ENCODE measurements at places on chromosomes 6 and 20. TPM values are rescaled to one million over a fixed set of nuclear protein-coding genes. Genes with fewer than 3 reads are reported as not detected.
A peak's percentile ranks its signal among the peaks of the same experiment; 100 is the strongest.

DNA sequence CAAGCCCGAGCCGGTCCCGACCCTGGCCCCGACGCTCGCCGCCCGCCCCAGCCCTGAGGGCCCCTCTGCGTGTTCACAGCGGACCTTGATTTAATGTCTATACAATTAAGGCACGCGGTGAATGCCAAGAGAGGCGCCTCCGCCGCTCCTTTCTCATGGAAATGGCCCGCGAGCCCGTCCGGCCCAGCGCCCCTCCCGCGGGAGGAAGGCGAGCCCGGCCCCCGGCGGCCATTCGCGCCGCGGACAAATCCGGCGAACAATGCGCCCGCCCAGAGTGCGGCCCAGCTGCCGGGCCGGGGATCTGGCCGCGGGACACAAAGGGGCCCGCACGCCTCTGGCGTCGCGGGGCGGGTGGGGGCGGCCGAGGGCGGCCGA, 37.5 kb downstream of the YTHDF1 start:
- DNase-seq = no peak

- DNase-seq = peak; percentile 72
These were observed 16.1 kb upstream of the SERPINB1 start for GRCh38 chr6:2857580-2858337.

DNA sequence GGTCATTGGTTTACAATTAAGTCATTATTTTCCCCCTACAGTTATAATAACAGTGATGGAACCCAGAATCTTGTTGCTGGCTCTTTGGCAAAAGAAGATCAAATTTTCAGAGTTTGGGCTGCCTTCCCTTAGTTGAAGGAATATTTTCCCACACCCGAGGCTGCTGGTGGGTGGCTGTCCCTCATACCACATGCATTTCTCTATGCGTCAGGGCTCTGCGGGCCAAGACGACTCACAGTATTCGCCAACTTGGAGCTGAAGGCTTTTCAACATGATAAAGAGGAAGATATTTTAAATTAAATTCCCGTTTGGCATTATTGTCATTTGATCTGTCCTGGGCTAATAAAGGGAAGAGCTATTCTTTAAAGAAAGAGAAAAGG, 102.2 kb upstream of the SASH1 start:
- DNase-seq = no peak

DNA sequence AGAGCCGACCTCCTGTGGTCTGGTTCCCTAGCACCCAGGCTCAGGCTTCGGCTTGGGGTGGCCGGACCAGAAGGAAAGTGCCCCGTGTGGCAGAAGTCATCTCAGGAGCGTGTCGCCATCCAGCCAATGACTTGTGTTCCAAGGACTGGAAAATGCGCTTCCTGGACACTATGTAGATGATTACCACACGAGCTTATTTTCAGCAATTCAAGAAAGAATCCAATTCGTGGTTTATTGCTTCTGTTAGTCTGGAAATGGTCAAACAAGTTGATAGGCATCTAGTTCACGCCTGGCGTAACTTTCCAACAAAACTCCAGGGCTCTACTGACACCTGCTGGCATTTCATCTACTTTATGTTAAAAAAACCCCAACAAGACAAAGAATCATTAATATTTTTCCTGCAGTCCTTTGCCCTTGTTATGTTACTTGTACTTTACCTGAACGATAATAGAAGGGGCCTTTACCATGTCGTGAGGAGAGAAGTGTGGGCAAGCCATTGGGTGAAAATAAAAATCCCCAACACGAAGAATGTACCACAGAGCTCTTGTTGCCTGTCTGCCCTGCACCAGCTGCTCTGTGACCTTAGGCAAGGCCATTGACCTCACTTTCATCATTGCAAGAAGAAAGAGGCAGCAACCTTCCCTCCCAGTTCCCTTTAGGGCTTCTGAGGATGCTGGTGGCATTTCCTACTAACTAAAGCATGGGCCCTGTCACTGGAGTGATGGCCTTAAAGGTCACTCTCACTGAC, 154.7 kb upstream of the LAMP5 start:
- DNase-seq = no peak

DNA sequence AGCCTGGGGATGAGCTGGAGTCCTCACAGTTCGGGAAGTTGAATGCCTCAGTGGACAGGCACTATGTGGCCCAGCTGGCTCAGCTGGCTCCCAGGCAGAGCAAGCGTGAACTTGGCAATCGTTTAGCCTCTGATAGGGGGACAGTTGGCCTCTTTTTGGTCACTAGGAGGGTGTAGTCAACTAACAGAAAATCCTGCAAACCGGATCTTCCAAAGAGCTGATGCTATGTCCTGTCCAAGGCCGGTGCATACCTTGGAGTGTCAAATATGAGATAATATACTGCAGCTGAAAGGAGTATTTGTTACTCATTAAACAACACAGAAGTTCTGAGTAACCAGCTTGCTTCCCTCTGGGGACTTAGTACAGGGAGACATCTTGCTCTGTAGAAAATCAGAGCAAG, 126.2 kb upstream of the EXOC2 start:
- no peak for DNase-seq

- DNase-seq = peak; percentile 51
These were observed 18.3 kb upstream of the SLC17A5 start for GRCh38 chr6:73671911-73672685.

GRCh38 chr6:24493945-24494820, 586 bp upstream of the ALDH5A1 start:
- peak; percentile 6 for DNase-seq

GRCh38 chr6:27290065-27290849, 21.8 kb downstream of the POM121L2 start:
- no peak for DNase-seq

GRCh38 chr6:14693301-14694192, 552.3 kb upstream of the JARID2 start:
- DNase-seq = no peak

DNA sequence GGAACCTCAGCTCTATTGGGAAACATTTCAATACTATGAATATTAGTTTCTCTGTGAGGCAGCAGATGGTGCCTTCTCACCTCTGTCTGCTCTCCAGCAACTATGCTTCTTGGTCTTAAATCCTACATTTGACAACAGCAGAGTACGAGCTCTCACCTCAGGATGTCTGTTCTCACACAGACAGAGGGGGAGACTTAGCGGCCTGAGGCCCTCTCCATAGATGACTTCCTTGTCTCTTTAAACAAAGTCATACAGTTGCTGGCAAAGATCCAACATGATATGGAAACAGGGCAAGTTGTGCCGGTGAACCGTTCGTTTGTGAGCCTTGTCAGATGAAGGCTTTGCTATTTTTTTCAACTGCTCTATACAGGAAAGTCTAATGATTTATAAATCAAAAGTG, 43.7 kb upstream of the GABRR1 start:
- peak; percentile 25 for DNase-seq

DNA sequence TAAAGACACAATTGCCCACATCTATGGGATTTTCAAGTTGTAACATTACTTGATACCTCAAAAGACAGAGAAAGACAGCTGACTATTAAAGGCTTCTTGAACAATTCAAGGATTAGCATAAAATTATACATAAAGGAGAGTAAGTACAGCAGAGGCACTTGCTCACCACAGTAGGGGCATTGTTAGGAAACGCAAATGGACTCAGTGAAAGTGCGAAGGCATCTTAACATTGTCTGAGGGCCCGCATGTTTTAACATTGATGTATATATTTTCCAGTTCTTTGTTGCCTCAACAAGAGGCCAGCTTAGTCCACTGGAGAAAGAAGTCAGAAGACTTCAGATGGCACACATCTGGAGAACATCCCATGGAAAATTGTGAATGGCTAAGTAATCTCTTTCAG, 115.4 kb downstream of the SIM1 start:
- DNase-seq = no peak

DNA sequence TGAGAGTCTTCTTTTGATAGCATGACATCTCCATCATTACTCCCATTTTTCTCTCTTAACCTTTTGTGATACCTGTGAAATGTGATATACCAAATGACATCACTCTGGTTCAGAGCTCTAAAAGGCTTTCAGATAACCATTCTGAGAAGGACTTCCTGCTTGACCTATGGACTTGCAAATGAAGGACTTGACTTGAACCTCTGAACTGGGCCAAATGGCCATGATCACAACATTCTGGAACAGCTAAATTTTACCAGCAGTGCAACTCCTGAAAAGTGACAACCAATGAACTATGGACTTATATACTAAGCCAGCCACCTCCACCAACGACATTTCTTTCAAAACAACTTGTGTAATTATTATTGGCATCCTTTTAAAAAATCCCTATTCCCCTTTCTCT, 1085.8 kb upstream of the CITED2 start:
- DNase-seq = no peak

GRCh38 chr6:126172131-126172530, 167.8 kb upstream of the CENPW start:
- no peak for DNase-seq

DNA sequence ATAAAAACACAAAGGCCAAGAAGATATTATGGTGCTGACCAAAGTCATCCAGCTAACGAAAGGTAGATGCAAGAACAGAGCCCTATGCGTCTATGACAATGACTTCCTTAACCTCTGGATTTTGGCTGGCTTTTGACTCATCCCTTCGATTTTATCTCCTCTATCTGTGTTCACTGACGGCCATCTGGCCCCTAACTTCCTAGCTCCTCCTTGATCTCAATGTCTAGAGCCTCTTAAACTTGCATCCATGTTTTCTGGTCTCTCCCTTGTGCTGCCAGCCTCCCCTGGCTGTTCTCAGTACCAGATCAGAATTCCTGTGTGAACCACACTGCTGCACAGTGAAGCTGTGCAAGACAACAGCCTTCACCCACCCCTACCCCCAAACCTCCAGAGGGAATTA, 452.9 kb downstream of the UTRN start:
- DNase-seq = no peak

DNA sequence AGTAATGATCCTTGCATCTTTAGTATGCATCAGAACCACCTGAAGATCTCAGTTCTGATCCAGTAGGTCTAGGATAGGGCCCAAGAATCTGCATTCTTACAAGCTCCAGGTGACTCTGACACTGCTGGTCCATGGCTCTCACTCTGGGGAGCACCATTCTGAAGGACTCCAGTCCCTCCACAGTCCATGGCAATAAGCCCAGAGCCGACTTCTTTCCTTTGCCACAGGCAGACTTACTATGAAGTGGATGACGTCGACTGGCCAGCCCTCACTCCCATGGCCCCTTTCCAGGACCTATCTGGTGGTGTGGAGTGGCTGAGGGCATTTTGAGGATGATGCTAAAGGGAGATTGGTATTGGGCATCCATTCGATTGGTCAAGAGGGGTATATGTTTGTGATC, 21.8 kb upstream of the LY86 start:
- no peak for DNase-seq

- no peak for DNase-seq
These were observed 12.9 kb upstream of the WTAP start for GRCh38 chr6:159714404-159714803.

- DNase-seq = no peak
These were observed 121.9 kb upstream of the ZFP64 start for GRCh38 chr20:52313341-52313963.

- peak; percentile 7 for DNase-seq
These were observed 634 bp downstream of the HSF2 start for GRCh38 chr6:122400121-122400450.

DNA sequence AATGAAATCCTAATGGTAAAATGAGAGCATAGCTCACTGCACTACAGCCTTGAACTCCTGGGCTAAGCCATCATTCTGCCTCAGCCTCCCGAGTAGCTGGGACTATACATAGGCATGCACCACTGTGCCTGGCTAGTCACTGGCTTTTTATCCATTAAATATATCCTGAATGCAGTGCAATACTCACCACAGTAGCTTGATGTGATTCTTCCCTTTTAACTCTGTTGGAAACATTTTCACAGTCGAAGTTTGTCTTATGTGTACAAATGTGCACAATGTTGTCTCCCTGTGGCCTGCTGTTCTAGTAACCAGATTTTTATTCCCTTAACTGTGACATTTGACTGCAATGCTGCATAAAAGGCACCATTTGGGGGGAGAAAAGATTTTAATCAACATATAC, 56.7 kb downstream of the TRMT6 start:
- no peak for DNase-seq

DNA sequence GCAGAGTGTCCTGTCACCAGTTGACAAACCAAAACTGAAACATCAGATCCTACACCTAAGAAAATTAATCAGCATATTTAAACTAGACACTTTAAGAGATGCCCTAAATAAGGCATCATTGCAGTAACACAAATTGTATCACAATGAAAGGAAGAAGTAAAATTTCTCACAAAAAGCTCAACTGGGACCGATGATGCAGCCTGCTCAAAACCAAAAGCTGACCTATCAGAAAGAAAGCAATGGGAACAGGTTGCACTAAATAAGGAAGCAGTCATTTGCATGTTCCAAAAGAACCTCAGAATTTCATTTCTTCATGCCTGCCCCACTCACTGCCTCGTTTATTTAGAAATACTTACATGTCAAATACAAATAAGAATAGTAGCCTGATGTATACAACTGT, 12.1 kb downstream of the HIVEP2 start:
- no peak for DNase-seq

- no peak for DNase-seq
These were observed 103.1 kb upstream of the TBX18 start for GRCh38 chr6:84867521-84867920.

- peak; percentile 27 for DNase-seq
These were observed 56.1 kb upstream of the B3GAT2 start for GRCh38 chr6:71012866-71013469.

DNA sequence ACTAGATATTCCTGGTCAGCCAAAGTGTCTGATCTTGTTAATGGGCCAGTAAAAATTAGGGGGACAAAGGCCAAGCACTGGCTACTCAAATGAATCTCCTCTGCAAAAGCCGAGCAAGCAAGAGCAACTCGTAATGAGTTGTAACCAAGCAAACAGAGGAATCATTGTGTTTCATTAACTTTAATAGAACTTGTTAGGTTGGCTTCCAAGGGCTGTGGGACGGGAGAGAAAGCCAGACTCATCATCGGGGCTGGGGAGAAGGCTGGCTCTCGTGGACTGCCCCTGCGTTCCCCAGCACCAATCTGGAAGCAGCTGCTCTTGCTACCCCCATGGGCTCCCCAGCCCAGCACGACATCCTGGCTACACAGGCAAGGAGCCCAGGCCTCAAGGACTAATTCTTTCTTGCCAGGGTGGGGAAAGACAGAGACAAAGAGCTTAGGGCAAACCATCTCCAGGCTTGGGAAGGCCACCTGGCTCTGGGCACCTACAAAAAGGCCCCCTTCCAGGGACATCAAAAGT, 10.5 kb upstream of the SCUBE3 start:
- DNase-seq = no peak

GRCh38 chr6:156395276-156395675, 381.9 kb upstream of the ARID1B start:
- DNase-seq = no peak

DNA sequence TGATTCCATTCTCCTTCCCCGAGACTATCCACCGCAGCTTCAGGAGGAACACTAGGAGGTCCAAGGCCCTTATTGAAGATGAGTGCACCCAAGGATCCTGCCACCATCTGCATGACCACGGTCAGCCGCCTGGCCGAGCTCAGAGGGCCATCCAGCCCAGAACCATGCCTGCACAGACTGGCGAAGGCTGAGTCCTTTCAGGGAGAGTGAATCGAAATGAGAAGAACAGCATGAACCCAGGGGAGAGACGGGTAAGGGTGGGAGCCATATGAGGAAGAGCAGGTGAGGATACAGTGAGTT, 26.3 kb downstream of the SERPINB6 start:
- no peak for DNase-seq

Gene OPRL1
- polyA plus RNA-seq = 9.0 TPM

Gene PCK1
- not detected for polyA plus RNA-seq

Gene KIAA0408
- not detected for polyA plus RNA-seq

Gene C6orf141
- polyA plus RNA-seq = not detected

Gene SPDEF
- polyA plus RNA-seq = not detected

Gene NR2E1
- polyA plus RNA-seq = not detected

Gene HSPA12B
- not detected for polyA plus RNA-seq

Gene IRAK1BP1
- 0.04 TPM for polyA plus RNA-seq

Gene PHACTR1
- polyA plus RNA-seq = 26.9 TPM

Gene SFTA2
- not detected for polyA plus RNA-seq

Gene SULF2
- polyA plus RNA-seq = 75.5 TPM

Gene KCNB1
- not detected for polyA plus RNA-seq

Gene RNF217
- 3.3 TPM for polyA plus RNA-seq

All from CD14-positive monocyte (primary cell).